Left renal cortex interstitium (tissue), 4 donors: ENCODE measurements at places on chromosomes 2 and 18. TPM values are rescaled to one million over a fixed set of nuclear protein-coding genes. Genes with fewer than 3 reads are reported as not detected.

The HOXD1 gene
- polyA plus RNA-seq = 9.2 TPM

The HS1BP3 gene
- 15.9 TPM for polyA plus RNA-seq

The TUBA4B gene
- 0.49 TPM for polyA plus RNA-seq

DNA sequence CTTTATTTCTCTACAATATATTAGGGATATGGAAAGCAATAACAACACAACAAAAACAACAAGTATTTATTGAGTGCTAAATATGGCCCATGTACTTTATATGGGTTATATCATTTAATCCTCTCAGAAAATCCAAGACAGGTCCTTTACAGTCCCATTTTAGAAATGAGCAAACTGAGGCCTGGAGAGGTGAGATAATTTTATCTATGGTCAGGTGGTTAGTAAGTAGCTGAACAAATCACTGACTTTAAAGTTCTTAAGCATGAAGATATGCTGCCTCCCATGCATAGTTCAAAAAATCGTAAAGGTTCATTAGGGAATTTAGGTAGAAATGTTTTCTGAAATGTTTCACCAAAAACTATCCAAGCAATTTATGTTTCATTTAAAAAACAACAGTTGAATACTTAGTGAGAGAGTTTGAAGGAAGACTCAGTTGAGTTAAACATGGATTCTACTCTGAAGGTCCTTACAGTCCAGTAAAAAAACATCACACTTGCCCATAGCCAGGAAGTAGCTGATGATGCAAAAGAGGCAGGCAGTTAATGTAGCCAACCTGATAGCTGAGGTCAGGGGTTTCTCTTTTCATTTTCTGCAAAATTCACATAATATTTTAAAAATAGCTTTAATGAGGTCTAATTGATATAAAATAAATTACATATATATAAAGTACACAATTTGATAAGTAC lies 7.6 kb upstream of the NFE2L2 start:
- DNase-seq = no peak

GRCh38 chr18:31386741-31387140 lies 10.2 kb downstream of the DSG4 start:
- no peak for DNase-seq

- DNase-seq = no peak
Observed at GRCh38 chr2:23042216-23042906, 342.6 kb upstream of the KLHL29 start.

GRCh38 chr18:36398419-36398818 lies 100.9 kb downstream of the FHOD3 start:
- DNase-seq = no peak

DNA sequence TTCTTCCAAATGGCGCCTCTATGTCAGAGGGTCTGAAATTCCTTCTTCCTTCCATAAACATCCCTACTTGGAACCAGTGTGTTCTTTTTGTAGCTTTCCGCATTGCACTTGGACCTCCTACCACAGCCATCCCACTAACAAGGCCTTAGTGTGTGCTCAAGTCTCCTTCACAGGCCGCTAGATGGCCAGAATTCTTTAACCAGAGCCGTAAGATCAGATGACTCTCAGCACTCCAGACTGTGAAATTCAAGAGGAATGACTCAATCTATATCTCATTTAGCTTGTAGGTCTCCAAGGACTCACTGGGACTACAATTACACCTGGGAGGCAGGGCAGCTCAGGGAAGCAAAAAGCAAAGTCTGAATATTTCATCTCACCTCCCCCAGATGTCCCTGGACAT lies 298.9 kb downstream of the EIPR1 start:
- no peak for DNase-seq

DNA sequence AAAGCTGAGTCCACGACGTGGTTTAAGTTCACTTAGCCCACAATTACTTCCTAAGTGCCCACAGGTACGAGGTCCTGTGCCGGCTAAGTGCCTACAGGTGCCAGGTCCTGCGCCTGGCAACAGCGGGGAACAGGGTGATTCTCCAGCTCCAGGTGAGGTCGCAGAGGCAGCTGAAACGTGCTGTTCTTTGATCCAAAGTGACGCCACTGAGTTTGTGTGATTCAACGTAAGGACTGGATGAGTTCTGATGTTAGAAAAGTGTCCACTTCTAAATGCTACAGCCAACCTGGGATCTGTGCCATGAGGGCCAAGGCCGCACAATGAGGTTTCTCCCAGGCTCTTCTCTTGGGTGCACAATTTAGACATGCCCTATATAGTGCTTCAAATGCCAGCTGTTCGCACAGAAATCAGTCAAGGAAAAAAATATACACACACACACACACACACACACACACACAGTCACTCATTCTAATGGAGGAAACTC lies 57.5 kb downstream of the NDUFA10 start:
- no peak for DNase-seq

- no peak for DNase-seq
Observed at GRCh38 chr2:62919041-62919440, 131.6 kb upstream of the OTX1 start.
